ENCODE measurements at places on chromosomes 4 and X.

GRCh38 chrX:33207056-33207455 is 4.3 kb downstream of the DMD start:
- DNase-seq, result no peak

DNA sequence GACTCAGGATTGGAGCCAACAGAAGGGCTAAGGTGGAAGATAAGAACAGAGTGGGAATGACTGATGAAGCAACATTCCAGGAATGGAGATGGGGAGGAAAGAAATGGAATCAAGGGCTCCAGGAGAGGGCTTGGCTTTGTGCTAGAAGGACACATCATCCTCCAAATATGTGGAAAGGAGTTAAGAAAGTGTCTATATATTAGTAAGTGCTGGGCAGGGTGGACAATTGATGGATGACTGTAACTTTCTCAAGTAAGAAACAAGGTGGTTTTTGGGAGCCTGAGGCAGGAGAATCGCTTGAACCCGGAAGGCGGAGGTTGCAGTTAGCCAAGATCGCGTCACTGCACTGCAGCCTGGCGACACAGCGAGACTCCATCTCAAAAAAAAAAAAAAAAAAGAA is 71.6 kb upstream of the NFKB1 start:
- peak; percentile 69 for DNase-seq

- DNase-seq, result peak; percentile 36
Observed at GRCh38 chrX:43644124-43644701, 11.9 kb upstream of the MAOA start.

DNA sequence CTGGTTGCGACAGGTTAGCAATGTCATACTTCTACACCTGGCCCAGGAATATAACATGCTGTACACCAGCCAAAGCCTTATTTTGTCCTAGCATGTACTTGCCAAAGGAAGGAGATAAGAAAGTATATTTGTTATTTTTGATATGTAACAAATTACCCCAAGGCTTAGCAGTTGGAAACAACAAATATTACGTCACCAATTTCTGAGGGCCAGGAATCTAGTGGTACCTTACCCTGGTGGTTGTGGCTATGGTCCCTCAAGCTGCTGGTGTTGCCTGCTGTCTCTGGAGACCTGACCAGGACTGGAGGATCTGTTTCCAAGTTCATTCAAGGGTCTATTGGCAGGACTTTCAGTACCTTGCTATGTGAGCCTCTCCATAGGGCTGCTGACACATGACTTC is 135.5 kb upstream of the BANK1 start:
- DNase-seq, result no peak

GRCh38 chrX:9859711-9860555 is 73.7 kb downstream of the SHROOM2 start:
- DNase-seq, result no peak

DNA sequence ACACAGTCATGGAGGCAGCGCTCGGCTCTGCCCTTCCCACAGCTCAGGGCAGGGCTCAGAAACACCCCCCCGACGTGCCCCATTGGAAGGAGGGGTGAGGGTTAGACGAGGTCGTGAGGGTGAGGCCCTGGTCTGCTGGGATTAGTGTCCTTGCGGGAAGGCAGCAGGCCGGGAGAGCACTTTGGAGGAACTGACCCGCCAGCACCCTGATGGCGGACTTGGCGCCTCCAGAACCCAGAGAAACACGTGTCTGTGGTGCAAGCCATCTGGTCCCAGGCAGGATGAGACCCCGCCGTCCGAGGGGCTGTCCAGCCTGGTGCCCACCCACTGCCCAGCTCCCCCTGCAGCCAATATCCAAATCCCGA is 26.3 kb downstream of the TACC3 start:
- DNase-seq, result no peak

DNA sequence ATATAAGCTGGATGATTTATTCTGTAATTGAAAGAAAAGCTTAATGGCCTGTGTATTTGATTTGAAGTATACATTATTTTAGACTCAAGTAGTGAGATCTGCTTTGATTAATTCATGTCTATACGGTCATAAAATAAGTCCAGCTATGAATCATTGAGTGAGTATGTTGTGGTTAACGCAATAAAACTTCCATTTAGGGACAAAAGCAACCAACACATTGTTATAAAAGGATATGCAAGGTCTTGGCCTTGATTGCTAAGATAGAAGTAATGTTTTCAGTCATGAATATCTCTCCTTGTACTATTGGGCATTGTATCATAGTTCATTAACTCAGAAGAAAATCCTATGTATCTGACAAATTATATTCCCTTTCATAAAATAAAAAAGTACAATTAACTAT is 162.1 kb downstream of the EPHA5 start:
- DNase-seq, result peak; percentile 48

DNA sequence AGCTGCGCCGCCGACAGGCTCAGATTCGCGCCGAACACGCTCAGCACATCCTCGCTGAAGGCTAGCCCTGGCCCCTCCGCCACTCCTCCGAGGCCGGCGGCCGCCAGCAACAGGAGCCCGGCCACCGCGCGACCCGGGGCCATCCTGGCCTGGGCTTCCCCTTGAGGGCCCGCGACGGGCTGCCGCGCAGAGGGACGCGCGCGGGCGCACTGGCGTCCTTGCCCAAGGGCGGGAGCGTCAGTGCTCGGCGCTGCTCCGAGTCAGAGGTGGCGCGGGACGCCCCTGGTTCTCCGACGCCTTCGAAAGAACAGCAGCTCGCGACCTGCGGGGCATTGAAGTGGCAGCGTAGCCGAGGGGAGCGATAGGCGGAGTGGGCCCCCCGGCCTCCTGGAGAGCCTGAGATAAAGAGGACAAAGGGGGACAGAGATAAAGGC is 745 bp downstream of the SLC39A8 start:
- DNase-seq, result peak; percentile 77

- DNase-seq, result no peak
Observed at GRCh38 chr4:171710743-171711142, 102.5 kb upstream of the GALNTL6 start.

- DNase-seq, result no peak
Observed at GRCh38 chr4:15354371-15355297, 73.2 kb upstream of the C1QTNF7 start.

DNA sequence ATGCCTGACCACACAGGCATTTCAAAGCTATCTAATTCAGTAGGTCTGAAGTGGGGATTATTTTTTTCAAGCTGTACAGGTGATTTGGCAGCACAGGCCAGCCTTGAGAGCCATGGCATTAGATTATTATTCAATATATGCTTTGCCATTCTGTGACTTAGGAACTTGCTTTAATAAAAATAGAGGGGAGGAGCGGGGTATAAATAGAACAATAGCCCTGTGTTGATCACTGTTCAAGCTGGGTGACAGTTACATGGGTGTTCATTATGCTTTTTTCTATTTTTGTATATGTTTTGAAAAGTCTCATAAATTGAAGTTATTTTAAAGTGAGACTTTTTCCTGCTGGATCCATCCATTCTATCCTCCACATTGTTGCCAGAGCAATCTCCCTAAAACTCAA is 20.3 kb downstream of the HUWE1 start:
- DNase-seq, result no peak

GRCh38 chrX:13685126-13685763 is 3.7 kb upstream of the RAB9A start:
- DNase-seq, result no peak

DNA sequence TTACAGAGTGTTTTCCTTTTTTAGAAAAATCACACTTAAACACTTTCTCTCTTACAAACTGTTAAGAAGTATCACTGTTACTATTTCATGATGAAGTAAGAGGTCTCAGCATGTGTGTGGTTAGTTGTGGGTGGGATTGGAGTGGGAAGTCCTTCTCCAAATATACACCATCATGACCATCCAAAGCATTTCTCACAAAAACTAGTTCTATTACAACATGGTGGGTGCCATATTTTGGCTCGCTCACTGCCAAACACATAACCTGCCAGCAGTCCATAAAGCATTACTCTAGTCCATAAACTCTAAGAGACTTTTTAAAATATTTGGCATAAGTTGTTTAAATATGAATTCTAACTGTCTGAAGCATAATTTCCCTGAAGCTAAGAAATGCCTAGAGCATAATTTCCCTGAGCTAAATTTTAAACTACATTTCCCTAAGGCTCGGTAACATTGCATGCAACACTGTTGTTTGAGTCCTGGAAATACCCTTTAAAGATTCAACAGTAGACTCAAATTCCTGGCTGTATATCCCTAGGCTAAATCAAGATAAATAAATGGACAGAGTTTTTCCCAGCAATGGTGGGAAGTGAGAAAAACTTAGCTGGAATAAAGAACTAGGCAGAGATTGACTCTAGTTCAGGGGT is 415.0 kb upstream of the INTU start:
- no peak for DNase-seq

DNA sequence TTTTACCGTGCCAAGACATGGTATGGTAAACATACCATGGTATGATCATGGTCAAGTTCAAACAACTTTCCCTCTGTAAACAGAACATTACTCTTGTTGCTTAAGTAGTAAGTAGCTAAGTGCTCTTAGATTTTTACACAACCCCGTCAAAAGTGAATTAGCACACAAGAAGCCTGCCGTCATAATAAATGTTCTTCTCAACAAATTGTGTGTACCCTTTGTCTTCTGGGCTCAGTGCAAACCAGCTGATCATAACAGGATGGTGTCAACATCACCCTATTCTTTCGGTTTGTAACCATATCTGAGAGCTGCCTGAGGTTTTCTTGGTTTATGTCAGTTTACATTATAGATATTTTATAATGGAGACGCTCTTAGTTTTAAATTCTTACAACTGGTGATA is 28.8 kb downstream of the MSL3 start:
- no peak for DNase-seq

DNA sequence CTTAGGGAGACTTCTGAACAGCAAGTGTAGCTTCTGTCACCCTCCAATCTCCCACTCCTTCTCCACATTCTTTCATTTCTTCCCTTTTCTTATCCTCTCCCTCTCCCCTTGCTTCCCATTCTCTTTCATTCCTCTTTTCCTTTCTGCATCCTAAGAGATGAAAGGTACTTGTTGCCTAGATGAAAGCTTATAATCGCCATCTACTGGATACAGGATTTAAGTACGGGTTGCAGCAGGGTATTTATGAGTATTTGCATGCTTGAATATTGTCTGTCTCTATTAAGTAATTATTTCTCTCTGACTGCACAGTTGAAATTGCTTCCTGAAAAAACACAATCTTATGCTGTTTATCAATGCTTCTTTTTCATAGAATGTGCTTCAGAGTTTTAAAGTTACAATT is 174.0 kb upstream of the TENT5D start:
- DNase-seq, result peak; percentile 2

GRCh38 chrX:136189222-136189621 is 41.9 kb downstream of the FHL1 start:
- no peak for DNase-seq

- DNase-seq, result no peak
Observed at GRCh38 chr4:89562746-89563145, 255.1 kb upstream of the GPRIN3 start.

GRCh38 chr4:14985843-14986242 is 16.4 kb upstream of the CPEB2 start:
- DNase-seq, result no peak

GRCh38 chrX:43939187-43939926 is 33.8 kb downstream of the NDP start:
- no peak for DNase-seq

DNA sequence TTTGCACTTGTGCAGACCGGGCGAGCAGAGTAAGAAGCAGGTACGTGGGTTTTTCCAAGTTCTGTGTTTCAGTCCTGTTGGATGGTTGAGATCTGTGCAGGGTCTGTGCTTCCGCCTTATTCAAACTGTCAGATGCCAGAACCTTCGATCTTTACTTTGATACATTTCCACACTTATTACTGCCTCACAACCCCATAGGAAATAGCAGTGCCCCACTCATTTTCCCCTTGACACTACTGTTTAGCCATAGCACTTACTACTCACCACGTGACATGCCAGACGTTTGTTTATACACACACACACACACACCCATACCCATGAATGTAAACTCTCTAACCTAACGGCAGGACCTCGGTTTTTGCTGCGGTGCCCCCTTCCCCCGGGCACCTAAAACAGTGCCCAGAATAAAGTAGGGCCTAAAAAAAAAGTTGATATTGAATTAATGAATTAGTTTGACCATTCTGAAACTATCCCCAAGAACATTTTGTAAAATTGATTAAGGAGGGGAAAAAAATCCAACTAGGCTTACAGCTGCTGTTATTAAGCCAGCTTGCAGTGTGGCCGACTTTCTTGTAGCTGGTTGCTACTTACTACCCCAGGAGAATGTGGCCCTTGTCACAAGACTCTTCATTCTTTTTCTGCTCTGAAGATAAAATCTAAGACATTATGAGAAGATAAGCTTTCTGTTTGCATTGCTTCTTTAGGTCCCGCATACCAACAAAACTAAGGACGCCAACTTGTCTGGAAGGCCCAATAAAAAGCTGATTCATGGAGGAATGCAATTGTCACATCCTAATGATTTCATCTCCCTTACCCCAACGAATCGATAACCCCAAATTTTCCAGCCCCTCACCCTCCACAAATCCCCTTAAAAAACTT is 704 bp upstream of the SEPSECS start:
- DNase-seq, result no peak

GRCh38 chr4:27022963-27023362 is 162.3 kb downstream of the STIM2 start:
- DNase-seq, result no peak

- peak; percentile 53 for DNase-seq
Observed at GRCh38 chr4:71184195-71184781, 154.5 kb upstream of the SLC4A4 start.

GRCh38 chrX:44938111-44938510 is 65.1 kb downstream of the KDM6A start:
- no peak for DNase-seq

- no peak for DNase-seq
Observed at GRCh38 chrX:14022019-14022418, 7.7 kb downstream of the GEMIN8 start.

Data from urothelium cell line (cell line).